ENCODE measurements at places on chromosomes 3 and 15.

GRCh38 chr3:60746043-60746638 lies 505.1 kb downstream of the FHIT start:
- DNase-seq = no peak

DNA sequence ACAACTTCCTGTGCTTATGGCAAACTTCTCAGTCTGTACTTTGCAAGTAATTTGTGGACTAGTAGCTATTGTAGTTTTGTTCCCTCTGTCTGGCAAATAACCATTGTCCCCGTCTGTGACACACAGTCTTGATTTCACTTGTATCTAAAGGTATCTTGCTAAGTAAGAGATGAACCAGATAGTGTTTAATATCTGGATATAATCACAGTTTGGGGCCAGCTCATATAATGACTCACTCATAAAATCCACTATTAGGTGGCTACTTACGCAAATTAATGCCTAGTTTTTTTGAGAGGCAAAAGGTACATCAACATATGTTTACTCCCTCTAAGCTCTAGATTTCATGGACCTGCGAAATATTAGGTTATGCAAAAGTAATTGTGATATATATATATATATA lies 30.4 kb downstream of the VGLL3 start:
- DNase-seq = no peak

- DNase-seq = no peak
These were observed 71.5 kb upstream of the PLXNA1 start for GRCh38 chr3:126911162-126912026.

DNA sequence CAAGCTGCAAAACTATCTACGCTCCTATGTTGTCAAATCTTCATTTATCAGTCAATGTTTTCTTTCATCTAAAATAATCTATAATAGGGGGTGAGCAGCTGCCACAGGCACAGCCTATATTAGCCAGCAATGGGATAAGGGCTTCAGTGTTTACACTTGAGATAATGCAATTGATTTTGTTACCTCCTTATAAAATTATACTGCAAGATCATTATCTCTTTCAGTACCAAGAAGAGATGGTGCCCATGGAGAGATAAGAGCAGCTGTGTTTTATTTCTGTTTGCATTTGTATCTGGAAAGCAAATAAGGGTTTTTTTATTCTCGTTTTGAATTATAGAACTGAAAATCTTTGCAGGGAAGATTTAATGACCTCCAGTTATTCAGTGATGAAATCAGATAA lies 68.9 kb downstream of the PLD1 start:
- no peak for DNase-seq

DNA sequence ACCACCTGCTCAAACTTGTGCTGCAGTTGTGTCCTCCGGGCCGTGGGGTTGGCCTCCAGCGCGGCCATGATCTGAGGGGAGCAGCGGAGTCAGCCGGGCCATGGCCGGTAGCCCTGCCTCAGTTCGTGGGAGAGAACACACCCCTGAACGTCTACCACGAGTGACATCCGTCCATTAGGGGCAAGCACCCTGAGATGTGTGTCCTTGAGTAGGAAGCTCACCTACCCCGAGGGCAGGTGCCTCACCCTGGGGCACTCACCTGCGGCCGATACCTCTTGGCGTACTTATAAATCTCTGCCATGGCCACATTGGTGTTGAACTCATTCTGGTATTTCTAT lies 13.4 kb downstream of the H1-8 start:
- DNase-seq = no peak
